ENCODE measurements at places on chromosomes 5 and 9. TPM values are rescaled to one million over a fixed set of nuclear protein-coding genes. Genes with fewer than 3 reads are reported as not detected.

DNA sequence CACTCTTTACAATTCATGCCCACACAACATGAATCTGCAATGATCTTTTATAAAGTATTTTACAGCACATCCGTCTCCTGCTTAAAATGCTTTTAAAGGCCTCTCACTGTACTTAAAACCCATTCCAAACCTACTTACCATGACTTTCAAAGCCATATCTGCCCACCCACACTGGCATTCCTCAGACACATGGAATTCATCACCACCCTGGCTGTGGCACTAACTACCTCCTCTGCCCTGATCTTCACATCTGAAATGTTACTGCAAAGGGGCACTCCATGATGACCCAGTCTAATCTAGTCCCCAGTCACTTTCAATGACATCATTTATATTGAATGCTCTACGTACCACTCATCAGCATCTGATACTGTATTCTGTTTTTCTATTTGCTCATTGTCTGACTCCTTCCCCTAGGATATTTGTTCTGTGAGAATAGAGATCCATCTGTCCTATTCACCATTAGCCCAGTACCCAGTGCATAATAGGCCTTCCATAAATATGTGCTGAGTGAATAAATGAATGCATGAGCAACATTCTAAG lies 193.2 kb upstream of the KIF2A start:
- H3K27me3 ChIP-seq, result peaks cover 27% of the 10 kb centered on the region
- no peak overlapping the region for H3K27ac ChIP-seq
- no peak overlapping the region for H3K4me3 ChIP-seq
- no peaks in the 10 kb centered on the region for H3K36me3 ChIP-seq

DNA sequence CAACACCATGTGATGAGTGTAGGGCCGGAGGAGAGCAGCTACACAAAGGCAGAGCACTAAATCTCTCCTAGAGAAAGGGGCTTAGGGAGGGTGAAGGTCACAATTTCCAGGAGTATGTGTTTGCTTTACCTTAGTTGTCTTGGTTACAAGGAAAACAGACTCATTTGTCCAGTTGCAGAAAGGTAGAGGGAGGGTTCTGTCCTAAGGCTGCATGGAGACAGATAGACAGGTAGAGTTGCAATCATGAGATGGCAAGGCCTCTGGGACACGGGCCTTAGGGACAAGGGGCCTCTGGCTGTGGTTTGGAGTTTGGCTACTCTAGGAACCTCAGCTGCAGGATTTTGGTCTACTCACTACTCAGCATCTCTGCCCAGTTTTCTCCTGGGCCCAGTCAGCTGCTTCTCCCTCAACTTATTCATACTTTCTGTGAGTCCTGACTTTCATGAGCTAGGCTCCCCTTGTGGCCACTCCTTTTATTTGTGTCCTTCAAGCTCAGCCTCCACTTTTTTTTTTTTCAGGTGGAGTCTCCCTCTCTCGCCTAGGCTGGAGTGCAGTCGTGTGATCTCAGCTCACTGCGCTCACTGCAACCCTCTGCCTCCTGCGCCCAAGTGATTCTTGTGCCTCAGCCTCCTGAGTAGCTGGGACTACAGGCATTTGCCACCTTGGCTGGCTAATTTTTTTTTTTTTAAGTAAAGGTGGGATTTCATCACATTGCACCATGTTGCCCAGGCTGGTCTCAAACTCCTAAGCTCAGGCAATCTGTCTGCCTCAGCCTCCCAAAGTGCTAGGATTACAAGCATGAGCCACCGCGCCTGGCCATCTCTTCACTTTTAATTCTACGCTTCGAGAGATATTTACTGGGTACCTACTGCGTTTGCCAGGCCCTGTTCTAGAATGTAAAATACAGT lies 76.6 kb downstream of the PTPDC1 start:
- H3K27me3 ChIP-seq, result no peaks in the 10 kb centered on the region
- no peak for DNase-seq
- peaks cover 34% of the 10 kb centered on the region for H3K4me1 ChIP-seq
- no peaks in the 10 kb centered on the region for H3K36me3 ChIP-seq
- H3K4me3 ChIP-seq, result no peak overlapping the region

Gene C9orf153
- 0.41 TPM for total RNA-seq

DNA sequence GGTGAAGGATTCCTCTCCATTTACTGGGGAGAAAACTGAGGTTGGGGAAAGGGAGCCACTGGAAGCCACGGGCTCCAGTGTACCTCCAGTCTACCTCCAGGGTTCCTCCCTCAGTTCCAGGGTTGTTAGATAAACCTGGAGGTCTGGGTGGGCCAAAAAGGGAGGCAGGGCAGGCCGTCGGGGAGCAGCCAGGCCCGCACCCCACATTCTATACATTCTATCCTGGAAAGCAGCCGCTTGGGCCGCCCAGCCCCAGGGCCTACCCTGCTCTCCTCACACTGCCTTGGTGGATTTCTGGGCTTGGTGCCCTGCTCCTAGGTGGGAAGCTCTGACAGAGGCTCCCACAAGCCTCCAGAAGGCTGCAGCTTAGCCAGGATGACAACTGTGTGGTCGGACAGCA lies 18.1 kb upstream of the SUSD3 start:
- no peaks in the 10 kb centered on the region for H3K27me3 ChIP-seq
- no peak overlapping the region for H3K27ac ChIP-seq
- H3K4me3 ChIP-seq, result no peak overlapping the region
- no peaks in the 10 kb centered on the region for H3K36me3 ChIP-seq

Gene PPP2R2B
- 19.7 TPM for total RNA-seq

Gene C1QTNF3
- total RNA-seq, result 9.8 TPM

- no peaks in the 10 kb centered on the region for H3K36me3 ChIP-seq
- peaks cover 4% of the 10 kb centered on the region for H3K27me3 ChIP-seq
These were observed 1069.1 kb upstream of the DMAC1 start for GRCh38 chr9:8868632-8869031.

- no peak for DNase-seq
- H3K27me3 ChIP-seq, result peaks cover 3% of the 10 kb centered on the region
- no peak overlapping the region for H3K4me3 ChIP-seq
- no peak overlapping the region for H3K27ac ChIP-seq
These were observed 372.7 kb downstream of the PSAT1 start for GRCh38 chr9:78669591-78669990.

DNA sequence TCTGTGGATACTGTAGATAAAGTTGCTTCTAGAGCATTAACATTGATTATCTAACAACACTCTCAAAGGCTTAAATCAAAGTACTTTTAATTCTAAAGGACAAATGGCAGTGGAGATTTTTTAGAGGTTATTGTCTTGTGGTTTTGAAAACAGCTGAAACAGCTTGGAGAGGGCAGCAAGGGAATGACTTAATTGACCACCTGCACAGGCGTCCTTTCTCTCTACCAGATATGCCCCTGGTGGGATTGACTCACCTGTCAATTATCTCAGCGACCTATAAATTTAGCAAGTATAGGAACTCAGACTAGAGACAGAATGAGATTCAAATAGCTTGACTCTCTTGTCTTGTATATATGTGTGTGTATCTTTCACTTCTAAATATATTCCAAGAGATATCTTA lies 13.5 kb downstream of the ARL14EPL start:
- DNase-seq, result no peak
- H3K4me3 ChIP-seq, result no peak overlapping the region
- peaks cover 5% of the 10 kb centered on the region for H3K4me1 ChIP-seq
- H3K36me3 ChIP-seq, result no peaks in the 10 kb centered on the region
- no peak overlapping the region for H3K27ac ChIP-seq
- peaks cover 9% of the 10 kb centered on the region for H3K27me3 ChIP-seq
